ENCODE measurements at places on chromosomes 11 and 22.

- DNase-seq, result no peak
Measured at GRCh38 chr11:119515771-119516400, 92.9 kb upstream of the THY1 start.

DNA sequence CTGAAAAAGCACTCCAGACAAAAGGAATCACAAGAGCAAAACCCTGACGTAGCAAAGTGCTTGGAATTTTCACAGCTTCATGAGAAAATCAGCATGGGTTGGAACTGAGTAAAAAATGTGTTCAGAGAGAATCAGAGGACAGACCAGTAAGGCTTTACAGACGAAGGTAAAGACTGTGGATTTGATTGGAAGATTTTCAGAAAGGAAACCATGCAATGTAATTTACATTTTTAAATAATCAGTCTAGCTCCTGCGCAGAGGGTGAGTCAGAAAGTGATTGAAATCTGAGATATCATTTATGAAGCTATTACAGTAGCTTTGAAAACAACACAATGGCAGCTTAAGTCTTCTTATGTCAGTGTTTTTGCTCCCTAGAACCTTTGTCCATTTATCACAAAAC is 1122.3 kb downstream of the LRRC4C start:
- DNase-seq, result no peak

GRCh38 chr11:68962527-68963250 is 18.1 kb downstream of the MRGPRD start:
- no peak for DNase-seq

GRCh38 chr11:116773203-116774097 is 663 bp upstream of the BUD13 start:
- no peak for DNase-seq

GRCh38 chr11:13168271-13168670 is 109.3 kb upstream of the BMAL1 start:
- no peak for DNase-seq

GRCh38 chr11:35859301-35859700 is 84.6 kb upstream of the LDLRAD3 start:
- DNase-seq, result no peak

- no peak for DNase-seq
Measured at GRCh38 chr11:106998116-106998915, 20.0 kb downstream of the GUCY1A2 start.

DNA sequence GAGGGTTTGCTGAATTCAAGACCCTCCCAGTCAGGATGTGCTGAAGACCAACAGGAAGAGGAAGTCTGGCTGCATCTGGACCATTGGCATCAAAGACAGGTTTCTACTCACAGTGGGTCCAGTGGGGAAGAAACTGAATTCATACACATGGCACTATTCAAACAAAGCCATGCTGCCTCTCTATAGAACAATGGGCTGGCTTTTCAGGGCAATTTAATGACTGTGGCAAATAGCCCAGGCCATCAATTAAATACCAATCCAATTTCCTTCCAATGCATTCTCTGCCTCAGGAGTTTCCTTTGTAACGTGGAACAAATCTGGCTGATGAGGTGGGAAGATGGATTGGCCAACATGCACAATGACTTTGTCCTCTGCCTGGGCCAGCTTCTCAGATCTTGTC is 98.6 kb downstream of the SEZ6L start:
- no peak for DNase-seq

DNA sequence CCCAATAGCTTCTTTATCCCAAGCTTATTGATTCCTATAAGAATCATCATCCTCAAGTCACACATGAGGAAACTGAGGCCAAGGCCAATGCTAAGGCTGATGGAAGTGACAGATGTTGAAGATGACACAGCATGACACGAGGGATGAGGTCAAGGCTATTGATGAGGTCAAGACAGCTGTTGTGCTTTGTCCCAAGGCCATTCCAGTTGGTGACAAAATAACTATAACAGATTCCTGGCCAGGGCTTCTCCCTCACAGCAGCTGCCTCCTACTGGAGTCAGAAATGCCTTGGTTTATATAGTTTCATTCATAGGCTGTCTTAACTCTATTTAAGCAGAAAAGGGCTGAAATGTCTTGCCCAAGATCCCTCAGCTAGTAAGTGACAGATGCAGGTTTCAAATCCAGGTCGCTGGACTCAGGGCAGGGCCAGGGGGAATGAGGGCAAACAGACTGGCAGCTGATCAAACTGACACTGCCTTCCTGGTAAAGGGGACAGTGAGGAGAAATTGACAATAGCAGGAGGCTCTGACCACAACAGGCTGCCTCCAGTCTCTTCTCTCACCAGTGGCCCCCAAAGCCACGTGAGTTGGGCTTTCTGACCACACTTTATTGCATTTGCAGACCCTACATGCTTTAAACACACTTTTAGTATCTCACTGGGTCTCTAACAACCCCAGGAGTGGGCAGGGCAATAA is 16.5 kb downstream of the MIF start:
- DNase-seq, result no peak

GRCh38 chr22:23227380-23227779 is 47.1 kb downstream of the BCR start:
- no peak for DNase-seq

DNA sequence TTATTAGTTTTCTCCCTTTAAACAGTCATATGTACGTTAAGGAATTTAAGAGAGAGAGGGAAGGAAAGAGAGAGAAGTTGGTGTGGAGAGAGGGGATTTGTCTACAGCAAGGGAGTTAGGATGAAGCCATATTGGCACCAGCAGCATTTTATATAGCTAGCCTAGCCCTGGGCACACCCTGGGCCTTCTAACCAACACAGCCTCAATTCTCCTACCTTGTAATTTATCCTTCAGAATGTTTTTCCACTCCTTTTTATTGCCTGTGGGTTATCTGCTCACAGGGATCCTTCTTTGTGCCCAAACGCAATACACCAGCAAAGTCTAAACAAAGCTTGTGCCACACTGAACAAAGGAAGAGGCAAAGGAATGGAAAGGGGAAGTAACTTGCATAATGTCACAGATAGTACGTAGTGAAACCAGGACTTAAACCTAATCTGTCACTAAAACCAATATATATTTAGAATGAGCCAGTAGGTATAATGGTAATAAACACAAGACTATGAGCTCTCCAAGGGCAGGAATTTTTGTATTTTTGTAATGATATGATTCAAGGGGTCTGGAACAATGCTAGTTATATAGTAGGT is 613.8 kb upstream of the TENM4 start:
- DNase-seq, result no peak

DNA sequence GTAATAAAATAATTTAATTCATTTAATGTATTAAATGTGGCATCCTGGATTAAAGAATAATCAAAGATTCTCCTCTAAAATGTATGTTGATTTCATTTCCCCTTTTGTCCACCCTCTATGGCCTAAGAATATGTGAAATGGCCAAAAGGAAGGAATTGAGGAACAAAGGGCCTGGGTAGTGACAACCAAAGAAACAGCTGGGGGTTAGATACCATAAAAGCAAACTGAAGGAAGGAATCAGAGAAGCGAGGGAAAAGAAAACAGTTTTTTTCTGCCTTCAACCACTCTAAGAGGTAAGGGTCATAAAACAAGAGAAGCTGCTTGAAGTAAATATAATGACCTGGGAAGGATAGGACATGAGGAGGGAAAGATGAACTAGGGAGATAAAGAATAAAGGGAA is 139.3 kb downstream of the FAM76B start:
- DNase-seq, result no peak

GRCh38 chr11:128757235-128757711 is 63.4 kb downstream of the FLI1 start:
- peak; percentile 32 for DNase-seq

GRCh38 chr11:59076876-59077571 is 9.1 kb upstream of the GLYATL1B start:
- no peak for DNase-seq

DNA sequence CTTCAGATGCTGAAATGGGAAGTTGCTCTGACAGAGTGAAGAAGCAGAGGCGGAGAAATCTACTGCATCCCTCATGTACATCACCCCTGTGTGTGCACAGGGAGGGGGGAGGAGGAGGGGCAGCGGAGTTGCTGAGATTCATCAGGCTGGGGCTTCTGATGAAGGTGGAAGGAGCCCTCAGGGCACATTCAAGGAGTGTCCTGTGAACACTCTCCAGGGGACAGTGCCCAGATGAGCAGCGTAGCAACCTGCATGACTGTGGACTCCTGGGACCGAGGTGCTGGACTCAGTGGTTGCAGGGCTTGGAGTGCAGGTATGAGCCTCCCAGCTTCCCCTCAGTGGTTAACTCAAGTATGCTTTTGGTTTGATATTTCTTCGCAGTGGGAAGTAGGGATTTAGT is 257.8 kb upstream of the B3GAT1 start:
- DNase-seq, result no peak

- no peak for DNase-seq
Measured at GRCh38 chr11:128205796-128206195, 381.6 kb downstream of the ETS1 start.

GRCh38 chr22:36281781-36282327 is 28.9 kb downstream of the APOL1 start:
- no peak for DNase-seq

- no peak for DNase-seq
Measured at GRCh38 chr22:37742376-37743171, 45.7 kb downstream of the TRIOBP start.

All from DND-41 (cell line).